Posterior vena cava (tissue), 2 donors: ENCODE measurements at places on chromosomes 1 and 21. TPM values are rescaled to one million over a fixed set of nuclear protein-coding genes. Genes with fewer than 3 reads are reported as not detected.

DNA sequence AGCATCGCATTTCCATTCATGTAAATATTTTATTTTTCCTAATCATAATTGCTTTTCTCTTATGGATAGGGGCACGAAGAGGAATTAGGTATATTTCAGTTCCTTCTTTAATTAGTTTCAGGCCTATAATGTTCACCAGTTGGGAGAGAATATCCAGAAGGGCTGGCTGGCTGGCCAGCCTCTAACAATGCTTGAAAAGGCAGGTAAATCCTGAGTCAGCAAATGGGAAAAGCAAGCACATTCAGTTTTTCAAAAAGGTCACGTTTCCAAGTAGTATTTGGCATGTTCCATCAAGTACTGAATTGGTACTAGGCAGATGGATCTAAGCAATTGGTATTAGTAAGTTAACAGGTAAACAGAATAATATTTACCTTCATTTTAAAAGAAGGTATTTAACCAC lies 8.0 kb downstream of the RAB29 start:
- DNase-seq: no peak

Gene ANKRD34A
- 2.3 TPM for total RNA-seq

- no peak for DNase-seq
These were observed 9.5 kb downstream of the SNX27 start for GRCh38 chr1:151621351-151621750.

DNA sequence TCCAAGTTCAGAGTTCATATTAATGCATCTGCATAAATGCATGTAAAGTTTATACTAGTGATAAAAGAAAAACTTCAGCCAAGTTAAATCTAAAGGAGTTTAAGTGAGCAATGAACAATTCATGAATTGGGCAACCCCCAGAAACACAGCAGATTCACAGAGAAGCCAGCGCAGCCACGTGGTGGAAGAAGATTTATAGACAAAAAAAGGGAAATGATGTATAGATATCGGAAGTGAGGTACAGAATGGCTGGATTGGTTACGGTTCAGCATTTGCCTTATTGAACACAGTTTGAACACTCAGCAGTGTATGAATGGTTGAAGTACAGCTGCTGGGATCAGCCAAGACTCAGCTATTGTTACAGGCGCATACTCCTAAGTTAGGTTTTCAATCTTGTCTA lies 5.7 kb downstream of the AK5 start:
- no peak for DNase-seq

DNA sequence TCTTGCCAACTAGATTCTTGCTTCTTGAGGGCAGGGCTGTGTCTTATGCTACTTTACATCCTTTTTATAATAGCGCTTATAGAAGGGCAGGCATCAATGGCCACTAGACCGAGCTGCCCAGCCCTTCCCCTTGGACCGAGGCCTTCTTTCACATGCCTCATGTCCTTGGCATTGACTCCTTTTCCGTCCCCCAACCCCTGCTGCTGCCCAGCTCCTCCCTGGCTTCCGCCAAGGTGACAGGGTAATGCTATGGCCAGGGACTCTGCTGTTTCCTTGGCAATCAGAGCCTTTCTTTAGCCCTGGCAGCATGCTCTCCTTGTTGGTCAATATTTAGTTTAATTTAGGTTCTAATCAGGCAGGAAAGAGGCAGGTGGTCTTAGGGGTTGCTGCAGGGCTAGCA lies 48.2 kb downstream of the DDX20 start:
- no peak for DNase-seq

Gene OSCP1
- total RNA-seq: 7.1 TPM

DNA sequence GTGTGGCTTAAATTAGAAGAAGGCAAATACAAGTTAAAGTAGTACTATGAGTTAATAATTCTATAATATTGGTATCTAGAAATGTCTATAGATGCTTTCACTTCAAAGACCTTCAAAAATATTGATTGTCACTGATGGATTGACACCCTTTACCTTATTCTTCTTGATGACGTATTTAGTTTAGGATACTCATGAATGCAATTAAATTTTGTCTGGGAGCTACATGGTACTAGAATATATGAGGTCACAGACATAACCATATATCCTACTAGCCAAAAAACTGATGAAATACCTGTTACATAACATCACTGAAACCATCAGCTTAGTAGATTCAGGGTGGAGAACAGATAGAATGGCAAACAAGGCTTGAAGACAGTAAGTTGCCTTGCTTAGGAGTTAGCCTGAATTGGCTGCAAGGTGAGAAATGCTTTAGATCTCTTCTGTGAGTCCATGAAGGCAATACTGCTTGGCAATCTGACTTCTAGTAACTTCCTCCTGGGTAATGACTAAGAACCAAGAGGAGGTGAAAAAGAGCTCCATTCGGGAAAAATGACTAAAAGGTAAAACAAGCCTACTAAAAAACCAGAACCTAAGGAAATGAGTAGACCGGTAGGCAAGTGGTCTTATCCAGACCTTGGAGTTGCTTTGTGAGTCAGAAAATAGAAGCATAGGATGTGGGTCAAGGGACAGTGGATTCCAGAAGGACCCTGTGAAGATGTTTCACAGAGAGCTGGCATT lies 16.9 kb upstream of the ARHGAP29 start:
- no peak for DNase-seq

GRCh38 chr1:219812491-219813203 lies 115.7 kb downstream of the SLC30A10 start:
- DNase-seq: no peak

Gene SPRR4
- not detected for total RNA-seq
